Right lung (tissue), 10 donors: ENCODE measurements at places on chromosomes 13 and 19. TPM values are rescaled to one million over a fixed set of nuclear protein-coding genes. Genes with fewer than 3 reads are reported as not detected.
A peak's percentile ranks its signal among the peaks of the same experiment; 100 is the strongest.

- DNase-seq = no peak
These were observed 158.2 kb downstream of the NALCN start for GRCh38 chr13:101258071-101258470.

FCER2 gene
- polyA plus RNA-seq = 0.11 TPM

DNA sequence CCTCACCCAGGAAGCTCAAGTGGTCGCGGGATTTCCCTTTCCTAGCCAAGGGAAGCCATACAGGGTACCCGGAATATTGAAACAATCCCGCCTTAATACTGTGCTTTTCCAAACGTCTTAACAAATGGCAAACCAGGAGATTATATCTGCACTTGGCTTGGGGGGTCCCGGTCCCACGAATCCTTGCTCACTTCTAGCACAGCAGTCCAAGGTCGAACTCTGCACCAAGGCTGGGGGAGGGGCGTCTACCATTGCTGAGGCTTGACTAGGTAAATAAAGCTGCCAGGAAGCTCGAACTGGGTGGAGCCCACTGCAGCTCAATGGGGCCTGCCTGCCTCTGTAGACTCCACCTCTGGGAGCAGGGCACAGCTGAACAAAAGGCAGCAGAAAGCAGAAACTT, 1644.8 kb downstream of the PCDH9 start:
- no peak for DNase-seq

DNA sequence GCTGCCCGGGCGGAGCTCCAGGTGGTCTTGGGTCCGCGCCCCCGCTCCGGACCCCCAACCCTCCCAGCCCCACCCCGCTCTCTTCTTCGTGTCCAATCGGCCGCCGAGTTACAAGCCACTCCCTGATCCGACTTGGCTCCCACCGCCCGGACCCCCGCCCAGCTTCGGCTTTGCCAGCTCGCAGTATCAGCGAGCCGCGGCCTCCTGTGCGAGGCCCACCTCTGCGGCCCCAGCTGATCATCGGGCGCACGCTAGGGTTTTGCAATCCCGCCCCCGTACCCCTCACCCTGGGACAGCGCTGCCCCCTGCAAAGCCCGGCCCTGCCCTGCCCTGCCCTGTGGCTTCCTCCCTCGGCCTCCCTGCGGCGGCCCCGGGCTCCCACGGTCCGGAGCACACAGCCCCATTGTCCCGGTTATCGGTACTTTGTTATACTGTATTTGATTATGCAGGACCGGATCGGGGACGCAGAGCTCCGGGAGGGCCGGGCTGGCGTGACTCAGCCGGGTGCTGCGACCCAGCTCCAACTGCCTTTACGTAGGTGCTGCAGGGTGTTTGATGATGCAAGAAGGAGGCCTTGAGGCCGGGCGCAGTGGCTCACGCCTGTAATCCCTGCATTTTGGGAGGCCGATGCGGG, 598 bp upstream of the LPAR2 start:
- DNase-seq = peak; percentile 48

ZNF850 gene
- polyA plus RNA-seq = 6.0 TPM

GRCh38 chr19:41447732-41448332, 4.9 kb downstream of the ERICH4 start:
- no peak for DNase-seq

- no peak for DNase-seq
These were observed 12.8 kb downstream of the CHST8 start for GRCh38 chr19:33634361-33635091.

CGB3 gene
- not detected for polyA plus RNA-seq

KL gene
- polyA plus RNA-seq = 9.0 TPM

DNA sequence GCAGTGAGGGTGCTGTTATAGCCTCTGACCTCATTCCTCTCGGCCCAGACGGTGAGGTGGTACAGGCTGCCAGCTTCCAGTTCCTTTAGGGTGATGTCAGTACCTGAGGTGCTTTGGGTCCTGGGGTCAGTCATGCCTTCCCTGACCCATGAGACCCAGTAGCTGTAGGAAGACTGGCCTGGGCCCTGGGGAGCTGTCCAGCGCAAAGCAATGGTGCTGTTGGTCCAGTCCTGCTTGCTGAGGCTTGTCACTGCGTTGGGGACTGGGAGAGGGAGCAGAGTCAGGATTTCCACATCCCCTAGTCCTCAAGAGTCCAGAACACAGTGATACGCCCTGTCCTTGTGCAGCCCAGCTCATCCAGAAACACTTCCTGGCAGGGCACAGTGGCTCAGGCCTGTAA, 10.7 kb downstream of the PTPRH start:
- DNase-seq = no peak

- no peak for DNase-seq
These were observed 639.0 kb upstream of the KLF12 start for GRCh38 chr13:74773248-74773647.

DNA sequence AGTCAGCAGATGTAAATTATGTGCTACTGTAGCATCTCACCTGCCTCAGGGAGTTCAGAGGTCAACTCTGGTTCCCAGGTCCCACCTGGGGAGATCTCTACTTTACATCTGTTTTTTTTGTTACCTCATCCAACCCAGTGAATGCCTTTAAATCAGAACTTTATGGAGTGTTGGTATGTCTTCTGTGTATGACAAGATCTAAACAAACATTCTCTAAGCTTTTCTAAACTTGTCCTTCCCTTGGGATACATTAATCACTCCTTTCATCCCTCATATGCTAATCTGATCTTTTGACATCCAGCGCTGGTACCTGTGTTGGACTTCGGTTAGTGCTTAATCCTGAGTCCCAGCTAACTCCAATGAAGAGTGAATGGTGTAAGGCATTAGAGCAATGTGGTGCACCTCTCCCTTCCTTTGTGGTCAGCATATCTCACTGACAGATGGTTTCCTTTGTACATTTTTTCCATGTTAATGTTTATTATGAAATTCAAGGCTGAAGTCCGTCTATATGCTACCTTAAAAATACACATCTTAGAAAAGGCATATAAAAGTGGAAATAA, 213.4 kb downstream of the ABCC4 start:
- no peak for DNase-seq

DNA sequence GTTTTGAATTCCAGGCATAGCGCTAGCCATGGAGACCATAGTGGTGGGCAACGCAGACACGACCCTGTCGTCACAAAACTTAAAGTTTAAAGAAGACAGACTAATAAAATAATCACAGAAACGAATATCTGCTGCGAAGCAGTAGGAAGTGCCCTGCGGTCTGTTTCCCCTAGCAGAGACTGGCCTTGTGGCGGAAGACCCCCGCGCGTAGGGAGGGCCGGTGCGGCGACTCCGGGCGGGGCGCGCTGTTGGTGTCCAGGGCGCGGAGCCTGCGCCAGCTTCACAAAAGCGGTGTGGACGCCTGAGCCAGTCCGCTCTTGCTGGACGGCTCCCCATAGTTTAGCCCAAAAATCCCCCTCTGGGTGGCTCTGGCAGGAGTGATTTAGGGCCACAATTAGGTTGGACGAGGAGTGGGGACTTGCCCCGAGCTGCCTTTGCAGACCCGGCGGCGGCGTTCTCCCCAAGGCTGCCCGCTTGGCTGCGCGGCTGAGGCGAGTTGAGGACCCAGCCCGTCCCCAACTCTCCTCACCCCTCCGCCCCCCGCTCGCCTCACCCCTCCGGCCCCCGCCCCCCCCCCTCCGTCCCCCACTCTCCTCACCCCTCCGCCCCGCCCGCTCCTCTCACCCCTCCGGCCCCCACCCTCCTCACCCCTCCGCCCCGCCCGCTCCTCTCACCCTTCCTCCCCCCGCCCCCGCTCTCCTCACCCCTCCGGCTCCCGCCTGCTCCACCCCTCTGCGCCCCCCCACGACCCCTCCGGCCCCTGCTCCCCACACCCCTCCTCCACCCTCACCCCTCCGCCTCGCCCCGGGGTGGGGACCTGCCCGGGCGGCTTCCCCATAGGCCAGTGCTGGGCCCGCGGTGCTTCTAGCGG, 14.2 kb upstream of the LATS2 start:
- DNase-seq = peak; percentile 36

DNA sequence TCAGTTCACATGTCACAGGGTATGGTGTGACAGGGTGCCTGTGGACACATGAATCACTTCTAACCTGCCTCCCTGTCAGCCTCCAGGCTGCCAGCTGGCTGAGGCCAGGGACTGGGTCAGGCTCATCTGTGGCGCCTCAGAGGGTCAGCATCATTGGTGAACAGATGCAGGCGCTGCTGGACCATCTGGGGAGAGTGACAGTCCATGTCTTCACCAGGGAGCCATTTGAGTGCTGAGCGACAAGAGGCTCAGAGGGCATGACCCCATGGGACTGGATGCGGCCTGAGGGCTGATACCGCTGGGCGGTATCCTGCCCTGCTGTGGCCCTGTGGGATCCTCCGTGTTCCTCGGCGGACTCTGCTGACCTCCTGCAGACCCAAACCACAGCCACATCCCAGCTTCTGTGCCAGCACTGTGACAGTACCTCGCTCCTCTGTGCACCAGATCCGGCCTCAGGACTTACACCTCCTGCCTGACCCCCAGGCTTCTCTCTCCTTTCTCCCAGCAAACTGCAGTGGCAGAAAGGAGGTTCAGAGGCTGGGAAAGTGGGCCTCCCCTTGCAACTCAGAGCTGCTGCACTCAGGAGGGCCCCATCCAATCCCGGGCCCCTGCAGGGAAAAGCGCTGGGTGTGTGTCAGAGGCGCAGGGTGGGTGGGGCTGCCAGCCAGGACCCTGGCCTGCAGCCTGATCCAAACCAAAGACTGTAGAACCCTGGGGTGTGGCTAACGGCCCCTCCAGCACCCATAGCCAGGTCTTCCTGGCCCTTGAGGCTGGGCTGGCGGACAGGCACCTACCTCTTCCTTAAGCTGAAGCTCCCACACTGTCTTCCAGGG, 10.2 kb downstream of the ACTMAP start:
- DNase-seq = no peak

DNA sequence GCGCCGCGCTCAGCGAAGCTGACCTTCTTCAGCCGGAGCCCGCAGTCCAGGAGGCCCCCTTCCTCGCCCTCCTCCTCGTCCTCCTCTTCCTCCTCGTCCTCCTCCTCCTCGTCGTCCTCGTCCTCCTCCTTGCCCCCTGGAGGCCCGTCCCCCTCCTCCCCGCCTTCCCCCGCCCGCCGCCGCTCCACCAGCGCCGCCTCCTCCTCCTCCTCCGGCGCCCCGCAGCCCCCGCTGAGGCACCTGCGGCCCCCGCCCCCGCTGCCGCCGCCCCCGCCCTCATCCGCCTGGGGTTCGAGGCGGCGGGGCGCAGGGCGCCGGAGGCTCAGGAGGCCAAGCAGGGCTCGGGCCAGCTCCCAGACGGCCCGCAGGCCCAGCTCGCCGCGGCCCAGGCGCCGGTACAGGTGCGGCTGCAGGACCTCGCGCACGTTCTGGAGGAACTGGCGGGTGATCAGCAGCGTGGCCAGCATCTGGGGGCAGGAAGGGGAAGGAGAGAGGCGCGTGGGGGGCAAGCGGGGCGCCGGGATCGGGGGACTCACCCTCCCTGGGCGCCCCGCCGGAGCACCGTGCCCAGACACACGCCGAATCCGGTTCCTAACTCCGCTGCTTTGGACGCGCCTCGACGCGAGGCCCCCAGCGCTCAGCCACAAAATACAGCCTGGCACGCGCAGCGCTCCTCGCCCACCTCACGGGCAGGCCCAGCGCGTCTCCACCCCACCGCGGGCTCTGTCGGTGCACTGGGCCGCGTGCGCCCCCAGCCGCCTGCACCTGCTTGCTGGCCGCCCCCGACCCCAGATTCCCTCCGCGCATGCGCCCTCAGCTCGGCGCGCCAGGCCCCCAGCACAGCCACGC, 5.9 kb downstream of the ANO8 start:
- DNase-seq = no peak

- no peak for DNase-seq
These were observed 98.6 kb downstream of the GADD45B start for GRCh38 chr19:2574478-2574931.

DNA sequence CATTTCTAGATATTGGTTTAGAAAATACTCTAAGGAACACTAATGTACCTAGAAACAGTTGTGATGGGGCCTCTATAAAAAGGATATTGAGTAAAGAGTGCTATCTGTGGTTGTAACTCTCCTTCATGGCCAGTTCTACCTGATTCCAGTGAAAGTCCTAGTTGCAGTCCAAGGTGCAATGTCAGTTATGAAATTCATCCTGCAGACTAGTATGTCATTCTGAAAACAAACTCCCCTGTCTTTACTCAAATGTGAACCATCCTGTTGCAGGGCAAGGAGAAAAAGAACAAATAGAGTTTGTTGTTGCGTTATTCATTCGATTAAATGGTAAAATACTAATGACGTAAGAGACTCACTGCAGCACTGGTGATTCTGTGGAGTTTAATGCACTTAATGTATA, 18.3 kb upstream of the N4BP2L1 start:
- DNase-seq = no peak

DNA sequence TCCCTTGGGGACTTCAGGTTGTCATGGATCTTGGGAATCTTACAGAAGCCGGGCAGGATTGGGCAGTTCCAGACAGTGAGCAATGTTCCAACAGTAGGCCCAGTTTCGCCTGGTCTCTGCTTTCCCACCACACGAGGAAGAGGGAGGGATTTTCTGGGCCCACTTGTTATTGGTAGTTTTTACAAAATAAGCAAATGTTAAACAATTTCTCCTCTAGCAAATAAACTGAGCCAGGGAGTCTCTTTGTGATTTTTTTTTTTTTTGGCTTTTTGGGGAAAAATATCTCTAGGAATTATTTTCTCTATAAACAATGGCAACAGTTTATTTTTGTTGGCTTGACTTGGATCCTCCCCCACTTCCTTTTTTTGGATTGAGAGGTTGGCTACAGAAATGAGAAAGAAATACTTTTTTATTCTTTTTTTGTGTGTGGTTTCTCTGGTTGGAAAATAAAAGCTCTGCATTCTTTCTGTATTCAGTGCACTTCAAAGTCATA, 89.3 kb downstream of the TM9SF2 start:
- DNase-seq = no peak

EDDM13 gene
- polyA plus RNA-seq = 1.9 TPM

CGB5 gene
- not detected for polyA plus RNA-seq

SBK2 gene
- not detected for polyA plus RNA-seq

MATK gene
- 2.7 TPM for polyA plus RNA-seq

GRCh38 chr19:46724468-46724867, 7.6 kb upstream of the PRKD2 start:
- DNase-seq = no peak

- peak; percentile 51 for DNase-seq
These were observed 5.7 kb downstream of the SHISA7 start for GRCh38 chr19:55437410-55437809.

DNA sequence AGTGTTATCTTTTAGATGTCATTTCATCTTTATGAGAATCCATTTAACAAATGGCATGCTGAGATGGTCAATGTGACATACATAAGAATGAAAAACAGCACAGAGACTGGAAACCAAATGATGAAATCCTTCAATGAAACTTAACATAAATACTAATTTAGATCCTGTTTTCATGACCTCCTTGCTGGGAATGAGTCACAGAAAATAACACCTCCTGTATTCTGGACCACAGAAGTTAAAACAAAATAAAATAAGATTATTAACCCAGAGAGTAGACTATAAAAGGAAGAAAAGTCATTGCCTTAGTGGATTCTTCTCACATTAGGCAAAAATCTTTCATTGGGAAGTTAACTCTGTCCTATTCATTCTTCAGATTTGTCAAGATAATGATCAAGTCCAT, 1.6 kb downstream of the DIAPH3 start:
- DNase-seq = no peak
